Fibroblast of skin of left quadriceps (primary cell): ENCODE measurements at places on chromosomes 2 and 18.

- peak; percentile 78 for DNase-seq
These were observed 63.3 kb downstream of the TGOLN2 start for GRCh38 chr2:85264471-85264870.

DNA sequence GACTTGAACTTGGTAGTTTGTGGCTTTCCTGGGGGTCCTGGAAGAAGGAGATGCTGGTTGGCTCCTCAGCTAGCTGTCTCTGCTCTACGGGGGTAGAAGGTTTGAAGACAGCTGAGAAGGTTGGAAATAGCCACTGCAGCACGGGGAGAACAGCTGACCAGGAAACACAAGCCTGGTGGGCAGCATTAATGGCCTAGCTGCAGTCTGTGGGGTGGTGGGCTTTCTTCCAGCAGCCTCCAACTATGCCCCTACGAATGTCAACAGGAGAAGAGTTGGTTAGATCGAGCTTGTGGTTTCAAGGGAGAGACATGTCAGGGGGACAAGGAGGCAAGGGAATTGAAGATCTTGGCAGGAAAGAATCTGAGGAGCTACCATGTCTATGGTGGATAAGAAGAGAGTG lies 38.9 kb downstream of the PMAIP1 start:
- DNase-seq = no peak

GRCh38 chr2:170481201-170481600 lies 233.9 kb upstream of the SP5 start:
- DNase-seq = no peak

- peak; percentile 14 for DNase-seq
These were observed 92.9 kb downstream of the ZEB2 start for GRCh38 chr2:144426981-144427479.

GRCh38 chr2:17717666-17718065 lies 35.9 kb downstream of the SMC6 start:
- DNase-seq = no peak

GRCh38 chr18:41965634-41966255 lies 10.7 kb downstream of the PIK3C3 start:
- DNase-seq = no peak

DNA sequence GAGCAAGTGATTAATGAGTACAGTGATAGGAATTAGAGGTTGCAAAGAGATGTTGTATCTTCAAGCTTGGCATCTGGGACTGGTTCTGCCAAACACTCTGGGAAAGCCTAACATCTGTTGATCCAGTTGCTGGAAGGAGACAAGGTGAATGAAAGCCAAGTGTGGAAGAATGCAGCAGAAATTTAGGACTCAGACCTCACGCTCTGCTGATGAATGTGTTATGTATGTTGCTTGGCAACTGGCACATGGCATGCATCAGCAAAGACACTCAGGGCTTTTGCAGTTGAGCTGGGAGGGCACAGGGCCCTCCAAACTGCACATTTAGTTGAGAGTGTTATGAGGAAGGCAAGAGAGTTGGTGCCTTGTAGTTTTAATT lies 105.5 kb downstream of the COLEC12 start:
- DNase-seq = peak; percentile 90

DNA sequence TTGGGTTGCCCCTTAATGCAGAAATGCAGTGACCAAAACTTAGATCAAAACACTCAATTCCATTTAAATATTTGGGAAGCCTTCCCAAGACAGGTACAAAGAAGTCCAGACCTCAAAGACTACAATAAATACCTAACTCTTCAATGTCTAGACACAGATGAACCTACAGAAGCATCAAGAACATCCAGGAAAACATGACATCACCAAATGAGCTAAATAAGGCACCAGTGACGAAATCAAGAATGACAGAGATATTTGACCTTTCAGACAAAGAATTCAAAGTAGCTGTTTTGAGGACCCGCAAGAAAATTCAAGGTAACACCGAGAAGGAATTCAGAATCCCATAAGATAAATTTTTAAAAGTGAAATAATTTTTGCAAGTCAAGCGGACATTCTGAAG lies 140.2 kb downstream of the XIRP2 start:
- DNase-seq = no peak

DNA sequence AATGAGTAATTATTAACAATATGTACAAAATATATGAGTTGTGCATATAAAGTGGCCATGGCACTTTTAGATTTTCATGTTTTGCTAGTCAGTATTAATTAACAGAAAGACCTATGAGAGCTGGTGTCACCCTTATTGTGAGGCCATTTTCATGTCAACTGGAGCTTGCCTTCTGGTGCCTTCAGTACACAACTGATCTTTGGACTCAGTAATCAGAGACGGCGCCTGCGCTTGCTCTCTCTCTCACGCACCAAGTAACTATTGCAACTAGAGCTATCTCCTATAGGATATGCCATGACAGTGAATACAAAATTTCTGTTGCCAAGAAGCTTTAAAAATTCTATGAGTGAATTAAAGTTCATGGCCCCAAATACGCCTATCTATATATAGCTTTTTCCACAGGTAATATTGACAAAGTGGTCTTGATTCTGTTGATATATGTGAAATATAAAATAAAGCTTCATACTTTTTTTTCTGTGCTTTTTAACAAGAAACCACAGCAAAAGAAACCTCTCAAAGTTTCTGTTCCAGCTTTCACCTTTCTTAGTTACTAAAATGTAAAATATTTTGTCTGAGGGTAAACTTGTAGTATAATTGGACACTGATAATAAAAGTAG lies 2.9 kb downstream of the SERTAD2 start:
- no peak for DNase-seq
